ENCODE measurements at places on chromosomes 4 and X.

GRCh38 chr4:105061136-105061696 lies 85.5 kb upstream of the TET2 start:
- DNase-seq: no peak

DNA sequence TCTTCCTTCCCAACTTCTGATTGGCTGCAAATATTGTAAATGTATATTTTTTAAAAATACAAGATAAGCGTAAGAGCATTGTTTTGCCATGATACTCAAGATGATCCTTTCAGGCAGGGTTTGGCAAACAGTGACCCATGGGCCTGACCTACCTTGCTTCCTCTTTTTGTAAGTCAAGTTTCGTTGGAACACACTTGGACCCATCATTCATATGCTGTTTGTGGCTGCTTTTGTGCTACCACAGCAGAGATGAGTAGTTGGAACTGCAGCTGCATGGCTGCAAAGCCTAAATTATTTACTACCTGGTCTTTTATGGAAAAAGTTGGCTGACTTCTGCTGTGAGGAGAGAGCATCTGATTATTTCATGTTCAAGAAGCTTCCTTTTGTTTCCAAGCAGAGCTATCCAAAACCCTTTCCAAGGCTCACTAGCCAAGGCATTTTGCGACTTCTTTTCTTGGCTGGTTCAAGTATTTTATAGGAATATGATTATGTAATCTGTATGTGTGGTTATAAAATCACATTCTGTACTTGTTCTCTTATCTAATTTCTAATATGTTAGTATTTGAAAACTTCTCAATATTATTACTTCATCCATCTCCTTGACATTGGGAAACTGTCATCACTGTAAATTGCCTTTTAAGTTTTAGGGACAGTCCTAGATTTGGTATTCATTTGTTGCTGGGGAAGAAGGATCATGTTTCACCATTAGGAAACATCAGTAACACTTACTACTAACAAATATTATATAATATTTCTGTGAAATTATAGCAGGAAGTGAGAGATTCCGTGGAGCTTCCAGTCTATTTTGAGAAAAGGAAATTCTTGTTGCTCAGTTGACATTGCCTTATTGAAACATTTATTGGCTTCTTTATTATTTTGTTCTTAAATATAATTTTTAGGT lies 109.2 kb downstream of the ARHGAP10 start:
- no peak for DNase-seq

GRCh38 chr4:70994069-70994366 lies 569 bp downstream of the DCK start:
- DNase-seq: no peak

DNA sequence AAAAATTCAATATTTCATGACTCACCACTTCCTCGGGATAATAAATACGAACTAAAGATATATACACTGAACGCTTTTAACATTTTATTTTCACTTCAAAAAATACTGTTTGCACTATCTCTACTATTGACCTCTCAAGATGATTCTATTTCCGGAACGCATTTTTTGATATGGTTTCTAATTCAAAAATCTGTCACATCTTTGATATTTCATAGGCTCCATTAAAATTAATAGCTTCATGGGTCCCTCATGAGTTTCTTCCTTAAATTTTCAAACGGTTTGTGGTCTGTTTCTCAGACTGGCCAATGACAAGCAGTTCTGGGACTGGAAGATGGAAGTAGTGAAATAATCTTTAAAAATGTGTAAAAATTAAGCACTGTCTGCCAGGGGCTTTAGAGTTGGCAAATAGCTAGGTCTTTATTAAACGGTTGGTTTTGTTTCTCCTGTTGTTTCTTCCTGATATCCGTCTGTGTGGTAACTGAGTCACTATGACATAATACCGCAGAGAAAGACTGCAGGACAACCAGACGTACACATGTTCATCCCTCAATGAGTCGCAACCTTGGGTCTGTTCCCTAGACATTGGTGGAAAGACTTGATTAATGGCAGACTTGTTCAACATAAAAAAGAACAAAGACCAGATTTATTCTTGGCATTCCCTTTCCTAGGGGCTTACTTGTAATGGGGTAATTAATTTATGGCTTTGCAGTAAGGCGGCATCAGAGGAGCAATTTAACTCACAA lies 133.8 kb downstream of the PALLD start:
- DNase-seq: no peak

DNA sequence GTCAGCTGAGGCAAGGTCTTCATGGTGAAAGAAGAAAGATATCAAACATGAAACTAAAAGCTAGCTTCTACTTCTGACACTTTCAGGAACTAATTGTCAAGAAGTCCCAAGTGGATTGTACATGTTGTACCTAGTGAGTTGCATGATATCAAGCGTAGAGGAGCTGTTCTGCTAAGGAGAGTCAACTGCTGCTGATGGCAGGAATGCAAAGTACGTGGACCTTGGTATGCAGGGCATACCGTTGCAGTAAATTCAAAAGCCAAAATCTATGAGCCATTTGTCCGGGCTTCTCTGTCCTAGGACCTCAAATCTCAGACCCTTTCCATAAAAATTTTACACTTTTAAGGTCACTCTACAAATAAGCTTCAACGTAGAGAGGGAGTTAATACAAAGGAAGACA lies 446.2 kb downstream of the KCTD8 start:
- no peak for DNase-seq

GRCh38 chrX:32448320-32448719 lies 763.0 kb downstream of the DMD start:
- DNase-seq: no peak

DNA sequence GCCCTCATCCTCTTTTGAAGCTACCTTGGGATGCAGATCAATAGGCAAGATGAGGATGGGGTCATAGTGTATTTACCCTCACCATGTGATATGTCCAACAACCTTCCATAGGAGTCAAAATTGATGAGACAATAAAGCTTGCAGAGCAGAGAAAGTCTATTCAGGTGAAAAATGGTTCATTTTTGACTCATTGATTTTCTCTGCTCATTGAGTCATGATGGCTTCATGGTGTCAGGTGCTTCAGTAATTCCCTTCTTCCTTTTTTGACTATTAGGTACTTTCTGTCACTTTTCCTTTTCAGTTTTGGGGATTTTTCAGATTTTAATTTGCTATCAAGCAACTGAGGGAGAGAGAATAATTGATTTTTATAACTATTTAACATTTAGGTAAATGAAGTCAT lies 55.9 kb upstream of the IL2 start:
- DNase-seq: no peak

DNA sequence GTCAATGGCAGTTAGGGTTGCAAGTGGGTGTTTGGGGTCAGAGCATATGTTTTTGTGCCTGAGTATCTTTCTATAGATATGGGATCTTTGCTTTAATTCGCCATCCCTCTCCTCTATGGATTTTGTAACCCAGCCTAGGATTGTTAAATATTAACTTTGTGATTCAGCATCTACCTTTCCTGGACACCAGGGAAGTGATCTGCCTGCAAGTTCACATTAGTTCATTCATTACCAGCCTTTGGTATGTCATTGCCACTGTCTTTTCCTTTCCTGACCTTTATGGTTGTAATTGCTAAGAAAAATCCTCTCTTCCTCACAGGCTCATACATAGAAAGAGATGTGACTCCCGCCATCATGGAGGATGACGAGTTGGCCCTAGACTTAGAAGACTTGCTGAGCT lies 73.8 kb downstream of the KIT start:
- no peak for DNase-seq

All from upper lobe of right lung (tissue), 1 donor.